ENCODE measurements at places on chromosomes 7 and 10.

GRCh38 chr10:29057822-29058331 is 231.0 kb upstream of the LYZL1 start:
- no peak for DNase-seq

DNA sequence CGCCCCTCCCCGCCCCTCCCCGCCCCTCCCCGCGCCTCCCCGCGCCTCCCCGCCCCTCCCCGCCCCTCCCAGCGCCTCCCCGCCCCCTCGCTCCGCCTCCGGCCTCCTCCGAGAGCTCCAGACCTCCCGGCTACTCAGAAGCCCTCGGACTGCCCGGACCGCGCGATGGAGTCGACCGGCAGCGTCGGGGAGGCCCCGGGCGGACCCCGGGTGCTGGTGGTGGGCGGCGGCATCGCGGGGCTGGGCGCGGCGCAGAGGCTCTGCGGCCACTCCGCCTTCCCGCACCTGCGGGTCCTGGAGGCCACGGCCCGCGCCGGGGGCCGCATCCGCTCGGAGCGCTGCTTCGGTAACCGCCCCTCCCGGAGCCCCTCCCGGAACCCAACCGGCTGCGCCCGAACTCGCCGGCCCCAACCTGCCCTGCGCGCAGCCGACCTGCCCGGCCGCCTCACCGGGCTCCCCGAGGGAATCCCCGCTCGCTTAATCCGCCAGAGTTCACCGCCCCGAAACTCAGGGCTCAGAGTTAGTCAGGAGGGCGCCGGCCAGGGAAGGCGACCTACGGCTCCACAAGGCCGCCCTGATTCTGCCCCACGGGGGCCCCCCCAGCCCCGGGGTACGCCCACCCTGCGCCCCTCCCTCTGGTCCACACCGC is at the start of gene PAOX:
PAOX (plus strand) TSS at position 111 of the 649 bp plus-strand sequence; CDS start at position 166, 55 bp downstream.
- peak; percentile 64 for DNase-seq

- DNase-seq = no peak
Measured at GRCh38 chr7:23115991-23116390, 10.4 kb downstream of the KLHL7 start.

DNA sequence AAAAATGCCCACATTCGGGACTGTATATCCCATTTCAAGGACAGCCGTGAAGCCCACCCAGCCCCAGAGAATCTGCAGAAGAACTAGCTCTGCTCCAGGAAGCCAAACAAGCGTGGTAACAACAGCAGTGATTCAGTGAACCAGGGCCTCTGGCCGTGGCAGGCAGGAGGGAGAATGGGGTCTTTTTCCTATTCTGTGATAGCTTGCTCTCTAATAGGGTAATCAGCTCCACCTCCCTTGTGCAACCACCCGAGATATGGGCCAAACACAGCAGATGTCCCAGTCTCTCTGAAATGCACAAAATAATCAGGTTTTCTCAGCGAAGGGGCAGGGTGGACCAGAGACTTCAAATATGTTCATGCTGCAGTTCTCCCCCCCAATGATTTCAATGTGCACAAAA is 35.8 kb downstream of the CHST15 start:
- DNase-seq = no peak

- no peak for DNase-seq
Measured at GRCh38 chr7:4753598-4754432, 21.6 kb upstream of the AP5Z1 start.

GRCh38 chr10:63466144-63466935 is 563 bp upstream of the JMJD1C start:
- DNase-seq = peak; percentile 22

- no peak for DNase-seq
Measured at GRCh38 chr7:56174875-56175760, 58.9 kb upstream of the NUPR2 start.

All from caudate nucleus (tissue), 63 donors.